ENCODE measurements at places on chromosomes 3 and 15. TPM values are rescaled to one million over a fixed set of nuclear protein-coding genes. Genes with fewer than 3 reads are reported as not detected.

DNA sequence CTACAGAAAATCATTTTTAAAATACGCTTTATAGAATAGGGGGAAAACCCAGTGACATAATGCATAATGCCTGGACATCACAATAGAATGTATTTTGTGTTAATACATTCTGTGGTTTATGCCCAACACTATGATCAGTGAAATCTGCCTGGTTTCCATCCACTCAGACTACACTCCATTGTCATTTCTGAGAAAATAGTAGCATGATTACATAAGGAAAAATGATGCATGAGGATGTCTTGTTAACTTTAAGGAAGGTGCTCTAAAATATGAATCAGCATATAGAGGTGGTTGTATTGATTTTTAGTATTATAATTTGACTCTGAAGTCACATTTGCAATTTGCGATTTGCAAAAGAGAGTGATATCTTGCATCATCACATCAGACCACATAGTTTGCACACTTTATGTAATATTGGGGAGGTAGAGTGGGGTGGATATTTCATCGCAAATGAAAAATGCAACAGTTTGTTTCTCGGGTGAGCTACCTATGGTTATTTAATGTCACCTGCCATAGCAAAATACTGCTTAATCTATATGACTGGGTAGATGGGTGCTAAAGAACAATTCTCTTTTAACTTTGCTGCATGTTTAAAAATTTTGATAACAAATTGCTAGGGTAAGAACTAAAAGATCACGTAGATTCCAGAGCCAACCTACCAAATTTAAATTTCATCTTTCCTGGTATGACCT lies 403.9 kb downstream of the IL5RA start:
- no peaks in the 10 kb centered on the region for H3K27me3 ChIP-seq
- no peak overlapping the region for H3K4me3 ChIP-seq
- no peaks in the 10 kb centered on the region for H3K4me1 ChIP-seq
- no peak overlapping the region for H3K27ac ChIP-seq

Gene ALDH1A2
- total RNA-seq, result 1.4 TPM

DNA sequence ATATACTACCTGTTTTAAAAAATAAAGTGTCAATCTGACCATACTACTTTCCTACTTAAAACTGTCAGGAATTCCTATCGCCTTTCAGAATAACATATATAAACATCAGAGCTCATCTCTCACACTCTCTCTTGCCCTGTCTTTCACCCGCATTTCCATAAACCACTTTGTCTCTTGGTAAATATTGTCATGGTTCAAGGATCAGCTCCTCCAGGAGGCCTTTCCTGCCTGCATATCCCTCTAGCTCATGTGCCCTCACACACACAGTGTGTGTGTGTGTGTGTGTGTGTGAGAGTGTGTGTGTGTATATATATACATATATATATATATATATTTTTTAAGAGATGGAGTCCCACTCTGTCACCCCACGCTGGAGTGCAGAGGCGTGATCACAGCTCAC lies 6.7 kb downstream of the SUMF1 start:
- H3K27me3 ChIP-seq, result no peaks in the 10 kb centered on the region
- no peak overlapping the region for H3K4me3 ChIP-seq
- peaks cover 3% of the 10 kb centered on the region for H3K36me3 ChIP-seq
- DNase-seq, result no peak
- H3K27ac ChIP-seq, result peak overlapping the region; percentile 53

DNA sequence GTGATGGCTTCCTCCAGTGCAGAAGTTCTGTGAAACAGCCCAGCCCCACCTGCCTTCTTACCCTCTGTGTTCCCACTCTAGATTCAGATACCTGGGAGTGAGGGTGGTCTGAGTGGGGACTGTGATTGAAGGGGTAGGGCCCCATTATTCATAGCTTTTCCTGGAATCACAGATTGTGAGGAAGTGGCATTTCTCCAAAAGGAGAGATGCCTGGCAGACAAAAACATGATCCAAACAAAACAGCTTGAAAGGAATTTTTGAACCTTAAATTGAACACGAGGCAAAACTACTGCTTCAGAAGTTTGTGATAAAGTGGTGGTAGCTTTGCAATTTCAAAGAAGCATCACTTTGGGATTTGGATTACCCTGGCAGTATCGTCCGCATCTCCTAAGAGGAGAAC lies 29.2 kb upstream of the NEO1 start:
- H3K27ac ChIP-seq, result no peak overlapping the region
- no peak overlapping the region for H3K4me3 ChIP-seq
- H3K4me1 ChIP-seq, result no peaks in the 10 kb centered on the region
- no peaks in the 10 kb centered on the region for H3K36me3 ChIP-seq
- peaks cover 14% of the 10 kb centered on the region for H3K27me3 ChIP-seq

Gene ST3GAL6
- 49.2 TPM for total RNA-seq

Gene TM6SF1
- 0.27 TPM for total RNA-seq

Gene LRRC34
- total RNA-seq, result 6.6 TPM

GRCh38 chr3:186821429-186822387 lies 15.4 kb upstream of the RFC4 start:
- no peak overlapping the region for H3K4me3 ChIP-seq
- peaks cover 5% of the 10 kb centered on the region for H3K4me1 ChIP-seq
- DNase-seq, result no peak
- H3K36me3 ChIP-seq, result no peaks in the 10 kb centered on the region
